ENCODE measurements at places on chromosomes 1 and 21.

DNA sequence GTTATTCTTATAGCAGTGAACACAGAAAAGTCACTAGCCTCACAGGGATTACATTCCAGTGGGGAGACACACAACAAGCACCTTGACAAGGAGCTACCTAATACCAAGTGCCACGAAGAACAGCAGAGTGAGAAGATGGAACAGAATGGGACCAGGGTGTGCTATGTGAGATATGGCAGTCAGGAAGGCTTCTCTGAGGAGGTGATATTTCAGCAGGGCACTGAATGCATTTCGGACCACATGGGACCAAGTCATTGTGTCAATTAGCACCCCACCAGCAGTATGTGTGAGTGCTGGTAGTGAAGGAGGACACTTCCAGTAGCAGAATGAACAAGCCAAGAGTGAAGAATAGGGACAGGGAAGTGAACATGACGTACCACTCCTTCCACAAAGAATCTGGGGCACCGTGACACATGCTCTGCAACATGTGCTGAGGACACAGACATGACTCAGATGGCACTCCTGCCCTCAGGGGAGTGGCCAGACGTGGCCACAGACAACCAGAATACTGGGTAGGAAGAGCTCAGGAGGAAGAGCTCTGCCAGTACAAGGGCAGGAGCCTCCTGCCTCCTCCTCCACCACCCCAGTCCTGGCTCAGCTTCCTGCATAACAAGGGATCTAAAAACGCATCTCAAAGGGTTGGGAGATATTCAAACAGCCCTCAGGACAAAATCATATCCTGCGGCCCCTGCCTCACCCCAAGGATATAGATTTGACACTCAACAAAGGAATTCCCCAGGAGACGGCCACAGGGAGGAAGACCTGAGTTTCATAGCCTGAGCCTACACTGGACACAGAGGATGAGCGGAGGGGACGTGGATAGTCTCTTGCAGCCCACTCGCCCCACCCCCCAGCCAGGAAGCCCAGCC, 102.5 kb downstream of the TRABD2B start:
- no peak for DNase-seq

GRCh38 chr1:166088572-166088955, 78.2 kb downstream of the FAM78B start:
- no peak for DNase-seq

GRCh38 chr1:15123270-15123669, 30.3 kb upstream of the TMEM51 start:
- DNase-seq: no peak

DNA sequence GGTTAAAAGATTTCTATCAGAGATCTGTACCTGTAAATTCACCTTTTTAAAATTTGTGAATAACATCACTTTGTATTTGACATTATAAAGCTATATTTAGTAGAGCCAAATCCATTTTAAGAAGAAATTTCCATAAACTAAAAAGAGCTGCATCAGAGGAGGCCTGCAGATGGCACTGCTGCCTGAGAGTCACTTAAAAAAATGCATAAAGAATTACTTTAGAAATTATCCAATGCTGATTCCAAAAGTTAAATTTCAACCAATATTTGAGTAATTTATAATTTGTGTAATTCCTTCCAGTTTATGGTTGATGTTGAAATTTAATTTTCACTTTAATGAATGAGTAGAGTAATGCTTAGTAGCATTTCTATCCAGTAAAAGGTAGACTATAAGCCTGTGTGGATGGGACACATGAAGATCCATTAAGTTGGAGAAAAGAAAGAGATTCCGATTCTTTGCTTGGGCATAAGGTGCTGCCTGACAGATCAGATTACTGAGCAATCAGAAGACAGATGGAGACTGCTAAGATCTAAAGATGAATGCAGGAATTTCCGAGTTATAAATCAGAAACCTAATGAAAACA, 20.7 kb upstream of the RPE65 start:
- DNase-seq: no peak

DNA sequence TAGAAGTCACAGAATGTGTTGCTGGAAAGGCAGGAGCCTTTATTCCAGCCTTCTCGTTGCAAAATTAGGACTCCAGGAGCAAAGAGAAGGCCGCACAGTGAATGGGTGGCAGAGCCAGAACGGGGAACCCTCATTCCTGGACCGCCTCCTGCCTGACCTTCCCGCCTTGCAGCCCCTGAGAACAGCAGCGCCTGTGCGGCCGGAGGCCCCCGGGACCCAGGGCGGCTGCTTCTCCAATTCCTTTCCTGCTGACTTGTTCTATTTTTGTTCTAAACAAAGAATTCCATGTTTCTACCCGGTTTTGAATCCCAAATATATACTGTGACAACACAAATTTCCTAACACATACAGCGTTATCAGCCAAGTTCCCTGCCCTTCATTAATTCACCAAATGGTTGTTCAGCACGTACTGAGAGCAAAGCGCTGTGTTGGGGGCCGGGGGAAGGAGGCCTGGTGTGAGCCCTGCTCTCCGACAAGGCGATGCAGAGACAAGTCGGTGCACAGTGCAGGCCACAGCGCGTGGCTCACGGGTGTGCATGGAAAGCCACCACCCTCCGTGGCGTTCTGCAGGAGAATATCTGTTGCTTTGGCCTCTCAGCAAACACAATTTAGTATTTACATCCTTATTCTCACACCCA, 31.9 kb upstream of the COL6A2 start:
- no peak for DNase-seq

- DNase-seq: no peak
These were observed 89.2 kb upstream of the IGSF21 start for GRCh38 chr1:18018366-18018765.

- DNase-seq: no peak
These were observed 59.8 kb upstream of the PLA2G4A start for GRCh38 chr1:186768906-186769305.

DNA sequence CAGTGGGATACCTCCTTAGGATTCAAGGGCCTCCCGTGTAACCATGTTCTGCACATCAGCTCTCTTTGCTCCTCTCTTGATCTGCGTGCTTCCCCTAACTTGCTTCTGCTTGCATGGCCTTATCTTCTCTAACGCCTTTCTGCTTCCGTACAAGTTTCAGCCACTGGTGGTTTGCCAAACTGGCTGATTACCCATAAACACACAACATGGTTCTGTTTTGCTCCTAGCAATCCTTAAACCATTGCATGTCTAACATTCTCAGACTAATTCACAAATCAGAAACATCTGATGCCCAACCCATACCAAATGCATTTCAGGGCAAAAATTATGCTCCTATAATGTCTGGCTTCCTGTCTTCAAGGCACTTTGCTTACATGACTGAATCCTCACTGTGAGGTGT, 166.4 kb downstream of the PBX1 start:
- no peak for DNase-seq

DNA sequence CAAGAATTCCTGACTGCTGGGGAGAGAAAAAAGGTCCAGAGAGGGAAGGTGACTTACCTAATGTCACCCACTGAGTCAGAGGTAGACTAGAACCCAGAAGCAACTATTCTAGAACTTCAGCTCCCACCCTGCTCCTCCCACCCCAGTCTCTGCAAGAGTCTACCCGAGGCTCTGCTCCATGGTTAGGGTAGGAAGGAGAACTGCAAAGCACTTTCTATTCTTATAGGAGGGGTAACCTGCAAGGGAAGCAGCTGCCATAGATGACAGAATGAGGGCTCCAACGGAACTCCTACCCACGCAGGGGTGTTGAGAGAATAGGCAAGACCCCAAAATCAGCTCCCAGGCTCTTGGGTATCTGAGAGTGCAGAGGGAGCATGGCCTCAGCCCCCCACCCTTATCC, 4.3 kb downstream of the SLC9A1 start:
- no peak for DNase-seq

- DNase-seq: no peak
These were observed 69.9 kb downstream of the OBSCN start for GRCh38 chr1:228277491-228278431.

DNA sequence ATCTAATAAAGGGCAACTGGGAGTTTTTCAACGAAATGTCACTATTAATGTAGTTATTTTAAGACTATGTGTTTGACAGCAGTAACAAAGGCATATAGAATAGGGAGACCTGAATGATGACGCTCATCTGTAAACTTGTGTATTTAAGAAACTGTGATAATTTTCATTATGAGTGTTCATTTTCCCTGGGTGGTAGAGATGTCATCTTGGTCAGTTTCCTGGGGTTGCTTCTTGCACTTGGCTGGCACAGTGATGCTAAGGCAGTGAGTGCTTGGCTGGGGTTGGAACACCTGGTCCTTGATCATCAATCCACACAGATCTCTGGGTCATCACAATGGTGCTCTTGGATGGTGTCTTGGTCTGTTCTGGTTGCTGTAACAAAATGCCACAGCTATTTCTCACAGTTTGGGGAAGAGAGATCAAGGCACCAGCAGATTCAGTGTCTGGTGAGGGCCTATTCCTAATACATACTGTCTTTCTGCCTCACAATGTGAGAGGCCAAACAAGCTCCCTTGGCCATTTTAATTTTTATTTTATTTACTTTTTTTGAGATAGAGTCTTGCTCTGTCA, 7.9 kb upstream of the SMYD2 start:
- no peak for DNase-seq

DNA sequence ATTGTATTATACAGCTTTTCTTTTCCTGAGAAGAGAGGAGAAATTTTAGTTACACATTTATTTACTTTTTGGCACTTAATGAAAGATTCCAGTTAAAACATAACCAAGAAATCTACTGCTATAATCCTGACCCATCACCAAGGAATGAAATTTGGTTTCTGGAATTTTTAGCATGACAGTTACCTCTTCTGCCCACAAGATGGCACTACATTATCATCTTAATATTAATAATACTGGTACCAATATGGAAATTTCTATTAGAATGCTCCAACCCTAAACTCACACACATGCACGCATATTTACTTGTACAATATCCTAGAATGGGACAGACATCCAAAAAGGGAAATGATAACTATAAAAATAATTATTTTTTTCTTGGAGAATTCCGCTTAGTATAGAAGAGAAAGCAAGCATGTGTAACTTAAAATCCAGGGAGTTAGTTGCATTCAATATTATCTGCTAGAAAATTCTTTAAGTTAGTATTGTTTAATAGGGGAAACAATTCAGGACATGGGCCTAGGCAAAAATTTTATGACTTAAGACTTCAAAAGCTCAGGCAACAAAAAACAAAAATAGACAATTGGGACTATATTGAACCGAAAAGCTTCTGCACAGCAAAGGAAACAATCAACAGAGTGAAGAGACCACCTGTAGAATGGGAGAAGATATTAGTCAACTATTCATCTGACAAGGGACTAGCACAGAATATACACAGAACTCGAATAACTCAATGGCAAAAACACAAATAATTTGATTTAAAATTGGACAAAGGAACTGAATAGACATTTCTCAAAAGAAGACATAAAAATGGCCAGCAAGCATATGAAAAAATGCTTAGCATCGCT, 37.4 kb downstream of the MAP3K21 start:
- no peak for DNase-seq

- DNase-seq: no peak
These were observed 46.0 kb downstream of the OPTC start for GRCh38 chr1:203539831-203540546.

DNA sequence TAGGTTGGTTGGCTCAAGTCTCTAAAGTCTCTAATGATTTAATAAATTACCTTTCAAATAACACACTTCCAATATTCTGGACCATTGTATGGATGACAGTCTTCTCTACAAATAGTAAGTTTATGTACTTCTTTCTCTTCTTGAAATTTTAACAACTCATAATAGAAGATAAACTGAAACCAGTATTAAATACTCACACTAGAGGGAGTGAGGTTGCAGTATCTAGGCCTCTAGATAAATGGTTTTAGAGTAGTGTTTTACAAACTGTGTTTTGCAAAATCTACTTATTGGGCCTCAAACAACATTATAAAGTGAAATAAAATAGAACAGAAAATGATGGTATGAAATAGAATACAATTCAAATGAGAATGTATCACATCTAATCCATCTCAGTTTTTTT, 479.9 kb upstream of the BRINP3 start:
- no peak for DNase-seq

GRCh38 chr21:28436286-28436932, 556.3 kb downstream of the LTN1 start:
- DNase-seq: no peak

- no peak for DNase-seq
These were observed 13.8 kb upstream of the SIM2 start for GRCh38 chr21:36684957-36685714.

DNA sequence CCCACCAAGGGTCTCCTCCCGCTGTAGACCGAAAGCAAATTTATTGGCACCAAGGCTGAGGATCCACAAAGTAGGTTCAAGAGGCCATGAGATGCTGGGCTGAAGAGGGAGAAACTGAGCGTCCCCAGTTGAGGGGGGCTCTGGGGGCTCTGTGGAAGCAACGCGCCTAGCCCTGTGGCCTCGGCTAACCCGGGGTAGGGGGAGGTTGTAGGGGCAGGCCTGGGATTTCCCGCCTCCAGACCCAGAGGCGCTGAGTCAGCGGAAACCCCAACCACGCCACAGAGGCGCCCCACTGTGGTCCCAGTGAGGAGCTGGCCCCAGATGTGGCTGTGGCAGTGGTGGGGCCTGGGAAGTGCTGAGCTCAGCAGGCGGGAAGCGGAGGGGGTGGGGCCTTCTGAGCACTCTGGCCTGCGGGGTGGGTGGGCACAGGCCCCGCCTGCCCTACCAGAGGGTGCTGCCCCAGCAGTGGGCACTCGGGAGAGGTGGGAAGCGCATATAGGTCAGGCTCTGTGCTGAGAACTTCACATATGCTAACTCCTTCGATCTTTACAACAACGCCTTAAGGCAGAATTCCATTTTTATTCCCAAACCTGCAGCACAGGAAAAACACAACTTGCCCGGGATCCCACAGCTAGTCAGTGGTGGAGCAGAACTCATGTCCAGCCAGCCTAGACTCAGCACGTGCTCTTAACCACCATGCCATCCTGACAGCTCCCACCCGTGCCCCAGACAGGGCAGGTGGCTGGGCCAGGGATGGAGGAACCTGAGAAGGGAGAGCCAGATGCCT, 1.5 kb upstream of the COL16A1 start:
- no peak for DNase-seq

DNA sequence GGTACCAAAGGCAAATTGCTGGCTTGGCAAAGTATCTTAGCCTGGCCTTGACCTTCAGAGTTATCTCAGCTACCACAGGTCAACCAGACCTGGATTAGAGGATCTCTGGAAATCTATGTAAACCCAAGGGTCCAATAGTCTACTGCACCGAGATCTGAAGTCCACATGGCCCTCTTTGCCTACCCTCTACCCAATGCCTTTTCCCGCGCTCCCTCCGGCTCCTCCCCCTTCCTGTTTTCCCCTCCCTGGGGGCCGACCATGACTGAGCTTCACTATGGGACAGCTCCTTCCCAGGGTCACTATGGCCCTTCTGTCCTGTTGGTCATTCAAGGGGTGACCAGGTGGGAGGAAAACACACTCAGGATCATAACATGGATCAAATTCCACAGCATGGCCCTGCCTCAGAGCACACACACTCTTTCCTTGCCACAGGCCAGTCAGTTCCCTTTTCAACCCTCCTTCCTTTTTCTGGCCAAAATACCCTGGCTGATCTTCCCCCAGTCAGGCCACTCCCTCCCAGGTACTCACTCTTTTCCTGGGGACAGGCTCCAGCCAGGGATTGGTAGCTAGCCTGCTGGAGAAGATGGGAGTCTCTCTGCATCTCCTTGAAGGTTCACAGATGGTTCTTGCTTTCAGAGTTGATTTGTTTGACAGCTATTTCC, 19.1 kb upstream of the TMEM183A start:
- DNase-seq: no peak

All from activated naive CD8-positive, alpha-beta T cell treated with anti-CD3 and anti-CD28 coated beads, Interleukin-2, amount 50 U/mL, for 16 hours (primary cell).